AG09309 (cell line): ENCODE measurements at places on chromosomes 6 and 20.

- DNase-seq: no peak
Observed at GRCh38 chr6:14393910-14394309, 276.3 kb downstream of the CD83 start.

- DNase-seq: no peak
Observed at GRCh38 chr6:94670017-94670416, 907.3 kb upstream of the MANEA start.

DNA sequence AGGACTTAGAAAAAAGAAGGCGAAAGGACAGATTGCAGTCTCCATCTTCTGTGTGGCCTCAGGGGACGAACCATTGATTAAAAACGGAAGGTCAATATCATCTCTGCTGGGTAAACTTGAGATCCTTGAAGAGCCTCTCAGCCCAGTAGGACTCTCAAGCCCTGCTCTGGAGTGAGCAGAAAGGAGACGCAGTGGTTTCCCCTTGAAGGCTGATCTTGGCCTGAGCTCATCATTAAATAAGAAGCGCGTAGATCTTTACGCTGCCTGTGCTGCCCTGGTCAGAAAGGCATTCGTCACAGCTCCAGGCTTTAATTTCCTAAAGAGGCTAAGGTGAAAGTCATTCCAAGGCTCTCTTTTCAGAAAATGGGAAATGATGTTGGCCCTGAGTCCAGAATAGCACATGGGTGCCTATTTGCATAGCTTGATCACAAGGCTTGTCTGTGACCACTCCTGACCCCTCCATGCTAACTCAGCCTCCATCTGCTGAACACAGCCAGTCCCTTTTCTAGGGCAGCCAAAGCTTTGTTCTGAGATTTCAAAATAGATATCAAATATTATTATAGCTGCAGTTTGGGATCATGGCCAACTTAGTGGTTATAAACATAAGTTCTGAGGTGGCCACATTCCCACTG is 29.3 kb upstream of the XRN2 start:
- no peak for DNase-seq

GRCh38 chr6:138406443-138406842 is 2.4 kb downstream of the HEBP2 start:
- no peak for DNase-seq

- DNase-seq: no peak
Observed at GRCh38 chr6:74256781-74257180, 560.8 kb downstream of the CD109 start.

- DNase-seq: no peak
Observed at GRCh38 chr6:134703206-134703605, 246.7 kb downstream of the ALDH8A1 start.

DNA sequence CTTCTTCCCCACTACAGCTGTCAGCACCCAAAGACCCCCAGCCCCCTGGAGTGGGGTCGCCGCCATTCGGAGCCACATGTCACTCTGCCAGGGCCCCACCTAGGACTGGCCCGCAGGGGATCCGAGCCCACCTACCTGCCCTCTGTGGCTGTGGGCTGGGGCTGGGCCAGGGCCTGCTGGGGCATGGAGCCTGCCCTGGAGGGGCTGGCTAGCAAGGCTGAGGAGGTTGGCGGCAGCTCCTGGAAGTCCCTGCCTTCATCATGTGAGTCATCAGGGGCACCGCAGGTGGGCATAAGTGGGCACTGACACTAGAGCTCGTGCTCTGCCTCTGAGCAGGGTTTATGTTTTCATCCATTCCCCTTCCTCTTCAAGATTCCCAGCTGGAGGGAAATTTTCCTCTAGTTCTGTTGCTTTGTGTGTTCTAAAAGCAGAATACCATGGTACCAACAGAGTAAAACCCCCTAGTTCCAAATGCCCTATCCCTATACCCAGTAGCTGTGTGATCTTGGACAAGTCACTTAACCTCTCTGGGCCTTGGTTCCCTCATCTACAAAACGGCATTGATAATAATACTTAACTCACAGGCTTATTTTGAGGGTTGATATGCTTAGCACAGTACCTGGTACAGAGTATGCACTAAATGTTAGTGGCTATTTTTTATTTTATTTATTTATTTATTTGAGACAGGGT is 8.7 kb upstream of the FANCE start:
- no peak for DNase-seq

DNA sequence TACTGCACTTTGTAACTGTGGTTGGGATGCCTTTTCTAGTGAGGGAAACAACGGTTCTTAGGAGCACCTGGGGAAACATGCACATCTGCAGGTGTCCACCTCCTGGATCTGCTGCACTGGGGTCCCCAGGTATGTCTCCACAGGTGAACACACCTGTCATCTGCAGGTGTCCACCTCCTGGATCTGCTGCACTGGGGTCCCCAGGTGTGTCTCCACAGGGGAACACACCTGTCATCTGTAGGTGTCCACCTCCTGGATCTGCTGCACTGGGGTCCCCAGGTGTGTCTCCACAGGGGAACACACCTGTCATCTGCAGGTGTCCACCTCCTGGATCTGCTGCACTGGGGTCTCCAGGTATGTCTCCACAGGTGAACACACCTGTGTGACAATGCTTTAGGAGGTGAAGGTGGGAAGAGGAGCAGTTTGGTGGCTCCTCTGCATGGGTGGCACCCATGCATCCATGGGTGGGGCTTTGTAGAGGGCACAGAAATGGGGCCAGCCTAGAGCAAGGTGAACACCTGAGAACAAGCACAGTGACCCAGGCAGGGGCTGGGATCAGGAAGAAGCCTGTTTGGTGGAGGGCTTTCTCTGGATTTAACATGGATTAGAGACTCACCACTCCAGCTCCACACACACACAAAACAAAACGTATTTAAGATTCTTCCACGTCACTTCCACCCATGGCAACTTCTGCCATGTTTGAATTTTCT is 206.0 kb upstream of the CDH4 start:
- DNase-seq: no peak

GRCh38 chr6:90411292-90411781 is 114.7 kb upstream of the BACH2 start:
- no peak for DNase-seq

DNA sequence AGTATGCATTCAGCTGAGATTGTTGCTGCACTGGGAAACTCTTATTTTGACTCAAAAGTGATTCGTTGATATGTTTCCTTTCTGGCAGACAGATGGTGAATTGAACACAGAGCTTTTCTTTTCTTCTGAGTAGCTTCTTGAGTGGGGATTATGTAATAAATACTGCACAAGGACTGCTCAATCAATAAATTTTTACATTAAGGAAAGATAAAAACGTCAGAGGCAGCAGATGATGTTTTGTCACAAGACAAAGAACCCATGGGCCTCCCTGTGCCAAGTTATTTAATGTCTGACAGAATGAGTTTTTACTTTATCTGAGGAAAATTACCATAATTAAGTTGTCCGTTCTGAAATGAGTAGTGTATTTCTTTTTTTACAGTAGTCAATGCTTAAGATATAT is 460.3 kb downstream of the UTRN start:
- no peak for DNase-seq

DNA sequence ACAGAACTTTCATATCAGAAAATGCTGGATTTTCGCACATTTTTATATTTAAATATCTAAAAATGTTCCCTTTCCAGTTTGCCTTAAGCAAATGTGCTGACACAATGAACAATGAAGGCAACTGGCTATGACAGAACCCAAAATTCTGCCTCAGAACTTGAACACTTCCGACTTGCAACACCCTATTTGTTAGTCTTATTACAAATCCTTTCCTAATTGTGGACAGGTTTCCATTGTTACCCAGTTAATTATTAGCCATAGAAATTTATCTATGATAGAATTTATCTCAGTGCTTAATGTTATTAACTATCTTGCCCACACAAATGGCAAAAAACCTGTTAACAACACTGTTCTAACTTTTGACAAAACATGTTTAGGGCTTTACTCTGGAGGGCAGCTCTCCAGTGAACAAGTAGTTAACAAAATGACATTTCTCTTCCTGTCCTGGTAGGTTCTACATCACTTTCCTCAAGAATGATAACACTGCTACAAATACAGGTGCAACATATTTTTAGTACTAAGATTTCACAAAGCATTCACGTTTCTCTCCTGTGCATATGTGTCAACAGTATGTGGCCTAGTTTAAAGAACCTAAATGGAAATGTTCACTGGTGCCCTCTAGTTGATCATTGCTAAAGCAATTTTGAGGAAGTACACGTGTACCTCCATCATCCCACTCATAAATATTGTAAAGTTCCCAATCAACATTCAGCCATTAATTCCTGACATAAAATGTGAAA is 58.4 kb downstream of the HIVEP2 start:
- no peak for DNase-seq

DNA sequence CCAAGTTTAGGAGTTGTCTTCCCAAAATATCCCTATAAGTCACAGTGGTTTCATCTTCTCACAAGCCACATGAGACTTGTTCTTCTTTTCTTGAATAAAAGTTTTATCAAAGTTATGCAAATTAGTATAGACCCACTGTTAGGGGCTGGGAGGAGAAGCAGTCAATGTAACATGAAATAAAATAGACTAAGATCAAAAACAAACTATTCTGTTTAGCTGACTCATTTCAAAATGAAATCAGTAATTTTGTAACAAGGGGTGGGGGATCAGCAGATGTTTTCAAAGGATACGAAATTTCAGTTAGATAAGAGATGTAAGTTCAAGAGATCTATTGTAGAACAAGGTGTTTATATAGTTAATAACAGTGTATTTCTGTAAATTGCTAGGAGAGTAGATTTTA is 339.6 kb upstream of the PRDM1 start:
- no peak for DNase-seq

DNA sequence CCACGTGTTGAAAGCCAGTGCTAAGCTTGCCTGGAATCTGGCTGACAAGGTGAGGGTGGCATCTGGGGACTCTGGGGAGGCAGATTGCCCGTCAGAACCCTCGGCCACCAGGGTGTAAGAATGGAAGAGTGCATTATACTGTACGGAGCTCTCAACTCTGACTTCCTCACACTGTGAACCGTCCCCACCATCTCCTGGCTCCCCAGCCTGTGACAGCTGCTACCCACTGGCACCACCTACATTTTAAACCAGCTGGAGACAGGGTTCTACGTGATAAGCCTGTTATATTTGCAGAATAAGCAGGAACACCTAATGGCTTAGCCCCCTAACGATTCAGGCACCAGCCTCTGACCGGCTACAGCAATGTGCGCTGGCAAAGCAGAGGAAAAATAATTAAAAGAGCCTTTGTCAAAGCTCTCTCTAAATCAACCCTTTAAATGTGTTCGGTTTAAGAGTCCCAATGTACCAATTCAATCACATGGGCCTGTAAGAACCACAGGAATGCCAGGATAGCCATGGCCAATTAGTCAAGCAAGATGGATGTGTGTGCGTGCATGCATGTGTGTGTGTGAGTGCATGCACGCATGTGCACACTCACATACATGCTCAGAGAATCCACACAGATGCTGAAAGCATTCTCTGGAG is 89.1 kb upstream of the TAB2 start:
- no peak for DNase-seq

DNA sequence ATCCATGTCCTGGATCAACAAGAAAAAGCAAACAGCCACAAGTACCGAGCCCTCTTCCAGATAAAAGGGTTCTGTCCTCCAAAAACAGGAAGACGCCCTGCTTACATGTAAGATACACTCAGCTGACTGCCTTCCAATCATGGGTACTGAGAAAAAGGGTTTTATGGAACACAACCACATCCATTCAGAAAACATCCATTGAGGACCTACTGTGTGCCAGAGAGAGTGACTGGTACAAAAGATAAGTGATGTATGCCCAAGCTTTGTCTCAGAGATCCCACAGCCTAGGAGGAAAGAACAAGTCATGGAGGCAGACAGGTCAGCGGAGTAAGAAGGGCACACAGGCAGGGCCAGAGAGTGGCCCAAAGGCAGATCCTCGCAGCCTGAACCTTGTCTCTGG is 94.8 kb upstream of the SSTR4 start:
- no peak for DNase-seq

DNA sequence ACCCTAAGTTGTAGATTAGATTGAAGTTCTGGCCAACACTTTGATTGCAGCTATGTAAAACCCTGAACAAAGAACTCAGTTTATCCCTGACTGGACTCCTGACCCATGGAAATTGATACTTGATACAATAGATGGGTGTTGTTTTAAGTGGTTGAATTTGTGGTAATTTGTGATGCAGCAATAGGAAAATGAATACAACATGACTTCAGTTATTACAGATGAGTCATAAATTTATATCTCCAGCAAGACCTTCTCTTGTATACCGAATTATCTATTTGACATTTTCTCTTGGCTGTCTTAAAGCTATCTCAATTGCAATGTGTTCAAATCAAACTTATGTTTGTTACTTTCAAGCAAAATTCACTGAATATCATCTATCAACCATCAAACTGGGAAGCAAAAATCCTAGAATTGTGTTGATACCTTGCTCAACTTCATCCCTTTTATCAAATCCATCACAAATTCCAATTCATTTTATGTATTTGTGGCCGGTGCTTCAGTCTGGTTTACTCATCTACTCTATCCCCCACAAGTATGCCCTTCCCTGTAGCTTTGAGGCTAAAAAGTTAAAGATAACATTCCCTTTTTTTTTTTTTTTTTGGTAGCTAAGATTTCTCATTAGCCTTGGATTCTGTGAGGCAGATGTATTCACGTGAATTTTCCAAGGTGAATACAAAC is 129.4 kb upstream of the CENPW start:
- DNase-seq: no peak

GRCh38 chr6:132147530-132148011 is 196.4 kb upstream of the CCN2 start:
- DNase-seq: peak; percentile 100

DNA sequence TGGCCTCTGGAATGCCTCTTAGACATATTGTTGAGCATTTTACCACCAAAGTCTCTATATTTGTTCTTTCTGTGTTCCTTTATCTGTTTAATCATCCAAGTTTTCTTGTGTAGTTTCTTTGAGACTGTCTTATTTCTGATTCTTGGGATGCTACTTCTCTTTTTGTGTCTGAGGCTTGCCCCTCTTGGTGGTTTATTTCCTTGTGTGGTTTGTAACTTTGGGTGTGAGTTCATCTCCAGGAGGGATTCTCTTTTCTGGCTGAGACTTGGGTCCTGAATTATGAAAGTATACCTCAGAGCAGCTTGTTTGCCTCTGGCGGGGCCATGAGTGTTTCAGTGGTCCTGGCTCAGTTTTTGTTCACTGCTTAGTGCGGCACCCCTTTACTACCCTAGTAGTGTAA is 33.9 kb downstream of the PPARD start:
- no peak for DNase-seq

GRCh38 chr20:31845300-31845863 is at the start of gene FOXS1:
TSS of gene FOXS1 (minus strand) at chr20:31845604. CDS start at chr20:31845542, 62 bp downstream.
- DNase-seq: no peak

DNA sequence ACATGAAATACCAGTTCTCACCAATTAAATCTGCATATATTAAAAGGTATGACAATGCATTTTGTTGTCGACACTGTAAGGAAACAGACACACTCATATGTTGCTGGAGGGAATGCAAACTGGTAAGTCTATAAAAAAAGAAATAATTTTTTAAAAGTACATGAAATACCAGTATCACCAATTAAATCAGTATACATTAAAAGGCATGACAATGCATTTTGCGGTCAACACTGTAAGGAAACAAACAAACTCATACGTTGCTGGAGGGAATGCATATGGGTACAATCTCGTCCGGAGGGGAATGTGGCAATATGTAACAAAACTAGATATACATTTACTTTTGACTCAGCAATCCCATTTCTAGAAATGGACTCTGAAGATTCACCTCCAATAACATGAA is 6.5 kb downstream of the ZNF322 start:
- DNase-seq: no peak
